ENCODE measurements at places on chromosomes 16 and 17. TPM values are rescaled to one million over a fixed set of nuclear protein-coding genes. Genes with fewer than 3 reads are reported as not detected.

ESRP2 gene
- total RNA-seq = not detected

SLC4A1 gene
- not detected for total RNA-seq

FAM20A gene
- total RNA-seq = 37.0 TPM

NLRC3 gene
- not detected for total RNA-seq

GPRC5B gene
- total RNA-seq = 47.4 TPM

NAA60 gene
- 13.0 TPM for total RNA-seq

SLC16A6 gene
- 0.09 TPM for total RNA-seq

AANAT gene
- total RNA-seq = not detected

CES3 gene
- total RNA-seq = not detected

STX1B gene
- 2.3 TPM for total RNA-seq

ITGAL gene
- total RNA-seq = not detected

VMO1 gene
- 0.27 TPM for total RNA-seq

OTOA gene
- 0.09 TPM for total RNA-seq

SPN gene
- total RNA-seq = not detected

CCT6B gene
- 12.0 TPM for total RNA-seq

SLC52A1 gene
- 0.25 TPM for total RNA-seq

MT3 gene
- total RNA-seq = not detected

SCARF1 gene
- total RNA-seq = 1.3 TPM

MRPL12 gene
- 23.7 TPM for total RNA-seq

TBX6 gene
- total RNA-seq = 0.09 TPM

EMC6 gene
- not detected for total RNA-seq

SPATA32 gene
- total RNA-seq = not detected

MMP28 gene
- not detected for total RNA-seq

SMTNL2 gene
- not detected for total RNA-seq

PEX12 gene
- 8.8 TPM for total RNA-seq

STX8 gene
- 59.3 TPM for total RNA-seq

FNDC8 gene
- not detected for total RNA-seq

KRTAP9-2 gene
- total RNA-seq = not detected

UTS2R gene
- total RNA-seq = not detected

SEC14L5 gene
- total RNA-seq = 1.2 TPM

DOC2A gene
- total RNA-seq = not detected

GLOD4 gene
- 75.6 TPM for total RNA-seq

ABCC12 gene
- not detected for total RNA-seq

TBC1D3C gene
- not detected for total RNA-seq

CCDC78 gene
- total RNA-seq = 1.8 TPM

KRT38 gene
- total RNA-seq = not detected

DNAI2 gene
- total RNA-seq = not detected

NPB gene
- total RNA-seq = 1.3 TPM

ABAT gene
- total RNA-seq = 8.3 TPM

SIRT7 gene
- 18.1 TPM for total RNA-seq

PDILT gene
- total RNA-seq = not detected

MYADML2 gene
- total RNA-seq = not detected

SULT1A1 gene
- total RNA-seq = 24.9 TPM

GRIN2A gene
- 3.4 TPM for total RNA-seq

CD300LF gene
- total RNA-seq = not detected

CLEC3A gene
- not detected for total RNA-seq

All from fibroblast of the aortic adventitia (primary cell).